ENCODE measurements at places on chromosomes 5 and 9.

- DNase-seq = no peak
Measured at GRCh38 chr5:146778795-146779194, 99.8 kb downstream of the PPP2R2B start.

DNA sequence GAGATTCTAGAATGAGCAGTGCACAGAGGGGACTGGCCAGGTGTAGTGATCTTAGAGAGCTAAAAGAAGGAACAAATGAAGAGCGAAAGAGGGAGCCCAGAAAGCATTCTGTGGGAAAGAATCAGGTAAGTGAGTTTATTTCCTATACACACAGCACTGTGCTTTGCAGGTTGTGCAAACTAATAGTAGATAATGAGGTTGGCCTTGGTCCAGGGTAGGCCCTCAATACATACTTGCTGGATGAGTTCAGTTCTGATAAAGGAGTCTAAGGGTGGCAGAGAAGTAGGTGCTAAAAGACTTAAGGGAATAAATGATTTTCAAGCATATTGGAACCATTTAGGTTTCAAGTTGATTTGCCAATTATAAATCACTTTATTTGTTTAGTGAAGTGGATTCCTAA is 122.0 kb downstream of the NPR3 start:
- no peak for DNase-seq

DNA sequence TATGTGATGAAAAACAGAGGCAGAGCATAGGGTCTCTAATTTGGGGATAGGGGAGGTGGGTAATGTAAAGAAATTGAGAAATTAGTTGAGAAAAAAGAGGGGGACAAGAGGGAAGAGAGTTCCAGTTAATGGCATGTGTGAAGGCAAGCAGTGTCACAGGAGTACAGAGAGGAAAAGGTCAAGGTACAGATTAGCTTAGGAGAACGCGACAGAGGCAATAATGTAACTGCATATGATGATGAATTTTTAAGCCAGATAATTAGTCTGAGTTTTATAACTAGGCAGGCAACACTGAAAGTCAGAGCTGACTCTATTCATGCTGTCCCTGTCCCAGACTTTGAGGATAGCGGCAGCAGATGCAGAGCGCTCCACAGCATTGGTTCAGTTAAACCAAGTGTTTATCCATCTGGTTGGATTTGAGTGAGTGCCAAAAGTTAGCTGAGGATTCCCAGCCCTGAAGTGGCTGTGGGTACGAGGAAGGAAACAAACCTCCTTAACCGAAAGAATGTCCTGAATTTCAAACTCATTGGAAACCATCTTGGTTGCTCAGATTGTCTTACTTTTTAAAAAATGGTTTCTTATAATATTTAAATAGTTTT is 315.2 kb downstream of the ARHGAP26 start:
- DNase-seq = no peak

- no peak for DNase-seq
Measured at GRCh38 chr5:128665747-128666355, 127.8 kb upstream of the FBN2 start.

- DNase-seq = no peak
Measured at GRCh38 chr9:78014776-78015175, 16.8 kb downstream of the GNAQ start.

DNA sequence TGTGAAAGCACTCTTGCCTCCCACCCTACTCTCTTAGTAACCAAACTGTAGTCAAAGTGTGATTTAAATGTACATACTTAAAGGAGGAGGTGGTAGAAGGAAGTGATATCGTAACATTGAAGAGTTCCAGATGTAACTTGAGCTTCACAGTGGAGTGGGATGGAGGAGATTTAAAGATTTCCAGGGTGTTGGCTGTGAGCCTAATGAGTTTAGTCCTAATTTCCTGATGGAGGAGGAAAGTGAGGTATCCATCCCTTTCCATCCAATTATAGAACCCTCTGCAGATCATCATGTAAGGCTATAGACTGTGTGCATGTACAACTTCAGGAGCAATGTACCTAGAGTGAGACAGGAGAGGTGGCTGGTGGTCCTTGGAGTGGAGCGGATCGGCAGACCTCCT is 1163.9 kb upstream of the SEMA6A start:
- DNase-seq = no peak

DNA sequence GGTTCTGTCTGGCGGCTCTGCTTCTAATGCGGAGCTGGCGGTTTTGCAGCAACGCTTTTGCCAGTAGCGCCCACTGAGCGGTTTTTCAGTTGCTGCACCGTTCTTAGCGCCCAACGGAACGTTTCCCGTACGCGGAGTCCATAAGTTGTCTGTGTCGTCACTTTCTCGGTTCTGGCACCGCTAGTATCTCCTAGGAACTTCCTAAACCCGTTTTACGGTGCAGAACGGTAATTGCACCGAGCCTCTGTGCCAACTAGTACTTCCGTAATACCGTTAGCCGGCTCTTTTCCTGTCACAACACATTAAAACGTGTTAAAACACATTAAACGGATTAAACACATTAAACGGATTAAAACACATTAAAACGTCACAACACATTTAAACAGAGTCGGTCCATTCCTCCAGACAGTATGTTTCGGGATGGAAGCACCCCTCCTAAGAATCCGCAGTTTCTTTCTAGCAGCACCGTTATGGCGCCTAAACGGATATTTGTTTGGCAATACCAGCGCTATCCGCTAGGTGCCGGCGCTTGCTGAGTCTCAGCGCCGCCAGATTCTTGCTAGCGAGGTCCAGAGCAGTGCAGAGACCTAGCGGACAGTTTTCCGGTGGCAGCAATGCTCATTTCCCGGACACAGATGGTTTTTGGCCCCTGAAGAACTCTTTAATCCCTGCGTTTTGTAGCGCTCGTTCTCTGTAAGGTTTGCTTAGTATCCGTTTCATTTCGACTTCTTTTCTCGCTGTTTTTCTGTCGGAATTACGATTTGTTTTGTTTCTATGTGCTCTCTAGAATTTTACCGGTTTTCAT is 45.4 kb downstream of the ANXA2R start:
- DNase-seq = peak; percentile 96

DNA sequence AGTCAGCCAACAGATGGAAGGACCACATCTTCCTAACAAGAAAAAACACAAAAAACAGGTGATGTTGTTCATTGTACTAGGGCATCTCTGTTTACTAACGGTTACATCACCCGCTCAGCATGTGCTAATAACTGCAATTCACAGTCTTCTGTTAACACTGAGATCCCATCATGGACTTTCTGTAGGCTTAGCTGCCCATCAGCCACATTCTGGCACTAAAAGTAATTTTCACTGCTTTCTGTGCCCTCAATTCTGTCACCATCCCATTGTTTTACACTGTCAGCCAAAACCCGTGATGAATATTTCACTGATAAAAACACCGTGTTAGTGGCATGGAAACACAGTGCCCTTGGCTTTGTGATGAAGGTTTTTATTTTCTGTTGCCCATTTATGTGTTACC is 64.6 kb downstream of the CAST start:
- DNase-seq = no peak

GRCh38 chr5:155025895-155026294 is 12.3 kb downstream of the KIF4B start:
- no peak for DNase-seq

- DNase-seq = no peak
Measured at GRCh38 chr9:95796029-95796428, 79.5 kb upstream of the ERCC6L2 start.

- DNase-seq = peak; percentile 6
Measured at GRCh38 chr9:114737118-114737517, 55.1 kb upstream of the TEX48 start.

DNA sequence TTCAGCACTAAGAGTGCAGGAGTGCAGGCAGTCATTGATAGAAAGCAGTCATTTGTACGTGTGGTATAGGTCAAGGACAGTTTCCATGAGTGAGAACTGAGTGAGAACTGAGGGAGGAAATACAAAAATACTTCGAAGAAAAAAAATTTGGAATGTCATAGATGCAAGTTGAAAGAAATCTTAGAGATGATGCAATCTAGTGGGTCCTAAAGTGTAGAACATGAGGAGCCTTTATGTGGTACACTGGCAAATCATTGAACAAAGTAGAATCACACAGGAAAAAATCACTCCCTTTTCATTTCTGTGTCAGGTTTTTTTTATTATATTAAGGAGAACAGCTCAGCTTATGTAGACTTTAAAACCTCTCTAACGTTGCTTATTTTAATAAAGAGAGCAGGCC is 26.4 kb upstream of the SLC1A1 start:
- no peak for DNase-seq

DNA sequence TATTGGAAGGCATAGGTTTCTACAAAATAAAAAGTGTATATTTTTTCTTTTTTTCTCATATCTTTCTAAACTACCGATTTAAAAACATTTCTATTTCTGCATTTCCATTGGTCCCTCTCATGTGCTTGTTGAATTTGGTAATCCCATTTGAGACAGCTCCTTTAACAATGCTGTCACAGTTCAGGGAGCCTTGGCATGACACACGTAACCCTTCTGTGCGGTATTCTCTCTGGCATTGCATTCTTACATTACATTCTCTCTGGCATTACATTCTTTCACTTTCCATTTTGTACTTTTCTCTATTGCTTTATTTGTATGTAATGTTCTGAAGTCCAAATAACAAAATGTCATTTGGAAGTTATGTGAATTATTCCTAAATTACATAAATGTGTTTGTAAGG is 150.7 kb upstream of the RASGRF2 start:
- no peak for DNase-seq

DNA sequence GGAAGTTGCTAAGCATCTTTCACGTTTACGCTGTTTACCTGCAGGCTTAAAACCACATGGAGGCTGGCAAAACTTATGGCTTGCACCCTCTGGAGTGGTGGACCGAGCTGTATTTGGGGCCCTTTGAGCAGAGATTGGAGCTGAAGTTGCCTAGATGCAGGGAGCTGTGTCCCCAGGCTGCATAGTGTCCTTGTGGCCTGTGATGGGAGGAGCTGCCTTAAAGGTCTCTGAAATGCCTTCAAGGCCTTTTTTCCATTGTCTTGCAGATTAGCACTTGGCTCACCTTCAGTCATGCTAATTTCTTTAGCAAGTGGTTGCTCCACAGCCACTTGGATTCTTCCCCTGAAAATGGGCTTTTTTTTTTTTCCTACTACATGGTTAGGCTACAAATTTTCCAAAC is 81.5 kb upstream of the CHD1 start:
- peak; percentile 87 for DNase-seq

- DNase-seq = no peak
Measured at GRCh38 chr5:33167541-33167940, 273.2 kb upstream of the TARS1 start.

GRCh38 chr9:99000476-99001395 is 57.0 kb downstream of the COL15A1 start:
- peak; percentile 65 for DNase-seq

GRCh38 chr9:120434532-120434931 is 145.4 kb downstream of the CDK5RAP2 start:
- DNase-seq = no peak

- no peak for DNase-seq
Measured at GRCh38 chr5:170270293-170271069, 27.1 kb downstream of the LCP2 start.

- DNase-seq = peak; percentile 69
Measured at GRCh38 chr9:86187121-86187520, 72.3 kb downstream of the C9orf153 start.

DNA sequence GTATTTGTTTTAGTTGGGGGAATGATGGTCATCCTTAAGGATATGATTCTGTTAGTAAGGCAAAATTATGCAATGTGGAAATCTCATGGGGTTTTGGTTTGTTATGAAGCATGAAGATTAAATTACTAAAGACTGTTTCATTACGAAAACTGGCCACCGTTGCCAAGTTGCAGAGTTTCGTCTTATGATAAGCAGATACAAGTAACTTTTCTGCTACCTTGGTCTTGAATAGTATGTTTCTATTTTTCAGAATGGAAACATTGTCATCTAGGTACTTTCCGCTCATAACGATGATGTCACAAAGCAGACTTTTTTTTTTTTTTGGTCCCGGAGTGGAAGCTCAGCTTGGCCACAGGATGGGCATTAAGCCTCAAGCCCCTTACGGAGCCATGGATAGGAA is 4.2 kb downstream of the CCNI2 start:
- DNase-seq = no peak

- peak; percentile 66 for DNase-seq
Measured at GRCh38 chr9:126347911-126348760, 21.5 kb downstream of the MVB12B start.

- DNase-seq = no peak
Measured at GRCh38 chr5:56088967-56089829, 94.4 kb upstream of the IL6ST start.

- no peak for DNase-seq
Measured at GRCh38 chr5:307794-308579, 13.5 kb upstream of the AHRR start.

- DNase-seq = no peak
Measured at GRCh38 chr5:9025942-9026341, 519.9 kb downstream of the SEMA5A start.

- no peak for DNase-seq
Measured at GRCh38 chr5:172133359-172134029, 54.5 kb downstream of the STK10 start.

- DNase-seq = peak; percentile 85
Measured at GRCh38 chr5:142716963-142717362, 31.1 kb upstream of the FGF1 start.

DNA sequence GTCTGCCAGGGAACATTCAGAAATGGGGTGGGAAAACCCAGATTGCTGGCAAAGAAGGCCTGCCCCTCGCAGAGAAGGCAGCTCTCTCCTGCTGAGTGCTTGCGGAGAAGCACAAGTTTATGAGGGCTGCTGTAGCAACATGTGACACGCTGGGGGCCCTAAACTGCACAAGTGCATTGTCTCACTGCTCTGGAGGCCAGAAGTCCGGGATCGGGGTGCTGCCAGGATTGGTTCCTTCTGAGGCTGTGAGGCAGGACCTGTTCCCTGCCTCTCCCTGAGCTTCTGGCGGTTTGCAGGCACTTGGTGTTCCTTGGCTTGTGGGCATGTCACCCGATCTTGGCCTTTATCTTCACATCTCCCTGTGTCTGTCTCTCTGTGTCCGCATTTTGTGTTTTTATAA is 75.6 kb upstream of the NEURL1B start:
- DNase-seq = no peak

- no peak for DNase-seq
Measured at GRCh38 chr5:179313849-179314521, 31.3 kb downstream of the ADAMTS2 start.

DNA sequence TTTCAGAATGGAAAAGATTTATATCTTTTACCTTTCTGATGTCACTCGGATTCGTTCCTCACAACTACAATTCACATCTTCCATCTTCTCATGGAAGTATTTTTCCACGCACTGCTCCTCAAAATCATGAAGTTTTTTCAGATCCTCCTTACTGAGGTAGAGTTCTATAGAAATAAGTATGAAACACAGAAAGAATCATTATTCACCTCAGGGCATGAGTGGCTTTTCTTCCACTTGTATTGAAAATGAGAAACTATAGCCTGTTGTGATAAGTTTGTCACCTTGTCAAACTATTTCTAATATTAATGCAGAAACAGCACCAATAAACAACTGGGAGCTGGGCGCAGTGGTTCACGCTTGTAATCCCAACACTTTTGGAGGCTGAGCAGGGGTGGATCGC is 116.0 kb downstream of the TRPM6 start:
- DNase-seq = no peak

GRCh38 chr5:142801495-142801871 is 31.3 kb downstream of the ARHGAP26 start:
- DNase-seq = no peak
